ENCODE measurements at places on chromosomes 12 and 14.

DNA sequence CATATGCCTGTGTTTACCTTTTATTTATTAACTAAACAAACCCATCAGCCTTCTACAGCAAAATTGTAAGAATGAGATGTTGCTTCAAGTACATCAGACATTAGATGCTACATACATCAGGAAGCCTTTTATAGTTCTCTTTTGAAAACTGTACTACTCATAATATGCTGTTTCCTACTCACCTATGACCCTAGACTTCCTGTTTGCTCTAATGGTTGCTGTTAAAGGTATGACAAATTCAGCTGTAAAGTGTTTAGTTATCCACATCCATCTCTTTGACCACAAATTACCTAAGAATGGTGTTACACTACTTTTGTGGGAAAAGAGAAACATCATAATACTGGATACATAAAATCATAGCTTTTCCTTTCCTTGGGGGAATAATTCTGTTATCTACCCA, 220.0 kb downstream of the RAD51B start:
- no peak for ATAC-seq

GRCh38 chr12:85057370-85057963, 21.3 kb downstream of the LRRIQ1 start:
- no peak for ATAC-seq

GRCh38 chr14:99908653-99909250, 115.5 kb downstream of the EML1 start:
- ATAC-seq, result no peak

DNA sequence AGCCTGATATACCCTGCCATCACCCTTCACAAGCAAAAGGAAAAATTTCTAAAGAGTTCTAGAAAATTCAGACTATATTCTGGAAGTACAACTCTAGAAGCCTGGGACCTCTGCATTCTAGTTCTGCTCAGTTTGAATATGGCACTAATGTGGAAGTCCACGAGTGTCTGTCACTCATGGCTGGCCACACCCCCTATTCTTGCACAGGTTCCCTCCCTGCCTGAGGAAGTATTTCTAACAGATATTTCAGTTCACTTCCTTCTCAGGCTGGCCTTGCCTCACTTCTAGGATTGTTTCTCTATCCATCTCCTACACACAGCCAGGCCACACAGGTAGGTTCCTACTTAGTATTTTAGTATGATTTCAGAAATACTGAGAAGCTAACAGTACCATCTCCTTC, 67.4 kb downstream of the PHLDA1 start:
- peak; percentile 65 for ATAC-seq

DNA sequence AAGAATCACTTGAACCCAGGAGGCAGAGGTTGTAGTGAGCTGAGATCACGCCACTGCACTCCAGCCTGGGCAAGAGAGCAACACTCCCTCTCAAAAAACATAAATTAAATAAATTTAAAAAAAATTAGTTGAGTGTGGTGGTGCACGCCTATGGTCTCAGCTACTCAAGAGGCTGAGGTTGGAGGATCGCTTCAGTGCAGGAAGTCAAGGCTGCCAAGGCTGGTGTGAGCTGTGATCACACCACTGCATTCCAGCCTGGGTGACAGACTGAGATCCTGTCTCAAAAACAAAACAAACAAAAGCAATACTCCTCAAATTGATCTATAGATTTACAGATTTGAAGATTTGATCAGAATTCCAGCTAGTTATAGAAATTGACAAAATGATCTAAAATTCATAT, 92.7 kb upstream of the RESF1 start:
- ATAC-seq, result no peak

DNA sequence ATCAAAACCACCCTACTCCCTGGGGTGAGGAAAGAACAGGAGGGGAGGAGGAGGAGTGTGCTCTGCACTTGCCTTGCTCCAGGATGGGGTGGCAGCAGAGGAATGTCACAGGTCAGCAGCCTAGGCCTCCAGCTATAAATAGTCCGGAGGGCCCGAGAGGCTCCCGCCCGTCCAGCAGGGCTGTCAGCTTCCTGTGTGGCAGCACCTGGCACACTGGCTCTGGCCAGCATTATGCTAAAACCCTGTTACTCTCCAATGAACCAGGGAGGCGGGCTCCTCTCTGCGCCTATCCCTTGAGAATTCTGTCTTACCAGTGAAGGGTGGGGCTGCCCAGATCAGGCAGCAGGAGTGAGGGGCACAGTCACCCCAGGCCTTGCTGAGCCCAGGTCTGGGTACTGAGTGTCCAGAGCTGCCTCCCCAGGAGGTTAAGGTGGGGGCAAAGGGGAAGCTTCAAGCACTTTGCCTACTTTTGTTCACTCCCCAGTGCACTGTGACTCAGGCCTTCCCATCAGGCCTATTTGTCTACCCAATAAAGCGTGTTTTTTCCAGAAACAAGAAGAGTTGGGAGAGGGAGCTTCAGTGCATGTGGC, 1.2 kb upstream of the COX14 start:
- ATAC-seq, result peak; percentile 60

- no peak for ATAC-seq
Measured at GRCh38 chr12:11756022-11756421, 106.5 kb downstream of the ETV6 start.

DNA sequence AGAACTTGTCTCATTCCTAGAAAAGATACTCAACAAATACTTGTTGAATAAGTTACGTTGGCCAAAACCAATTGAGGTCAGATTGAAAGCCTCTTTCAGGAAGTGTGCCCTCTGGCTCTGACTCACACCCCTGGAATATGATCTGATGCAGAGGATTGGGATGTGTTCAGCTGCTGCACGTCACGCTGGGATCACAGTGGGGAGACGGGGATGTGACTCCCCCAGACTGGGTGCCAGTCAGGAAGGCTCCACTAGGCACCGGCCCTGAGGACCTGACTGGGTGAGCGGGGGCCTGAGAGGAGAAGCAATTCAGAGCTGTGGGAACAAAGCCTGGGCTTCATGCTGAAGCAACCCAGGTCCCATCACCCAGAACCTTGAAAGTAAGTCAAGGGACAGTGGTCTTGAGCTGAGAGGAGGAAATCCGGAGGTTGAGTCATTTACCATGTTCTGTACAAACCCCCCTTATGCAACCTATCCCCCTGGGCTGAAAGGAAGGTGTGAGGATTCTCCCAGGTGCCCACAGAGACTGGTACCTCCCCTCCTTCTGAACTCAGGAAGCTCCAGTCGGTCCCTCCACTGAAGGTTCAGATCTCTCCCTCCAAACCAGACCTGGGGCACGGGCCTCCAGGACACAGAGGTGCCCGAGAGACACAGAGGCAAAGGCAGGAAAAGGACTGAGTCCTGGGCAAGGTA, 3.9 kb downstream of the CEBPE start:
- no peak for ATAC-seq

- ATAC-seq, result no peak
Measured at GRCh38 chr12:43029971-43030370, 440.4 kb upstream of the PRICKLE1 start.

- ATAC-seq, result no peak
Measured at GRCh38 chr14:87252103-87252502, 740.9 kb downstream of the GALC start.

GRCh38 chr14:93032421-93032936, 83.2 kb downstream of the ITPK1 start:
- peak; percentile 77 for ATAC-seq

DNA sequence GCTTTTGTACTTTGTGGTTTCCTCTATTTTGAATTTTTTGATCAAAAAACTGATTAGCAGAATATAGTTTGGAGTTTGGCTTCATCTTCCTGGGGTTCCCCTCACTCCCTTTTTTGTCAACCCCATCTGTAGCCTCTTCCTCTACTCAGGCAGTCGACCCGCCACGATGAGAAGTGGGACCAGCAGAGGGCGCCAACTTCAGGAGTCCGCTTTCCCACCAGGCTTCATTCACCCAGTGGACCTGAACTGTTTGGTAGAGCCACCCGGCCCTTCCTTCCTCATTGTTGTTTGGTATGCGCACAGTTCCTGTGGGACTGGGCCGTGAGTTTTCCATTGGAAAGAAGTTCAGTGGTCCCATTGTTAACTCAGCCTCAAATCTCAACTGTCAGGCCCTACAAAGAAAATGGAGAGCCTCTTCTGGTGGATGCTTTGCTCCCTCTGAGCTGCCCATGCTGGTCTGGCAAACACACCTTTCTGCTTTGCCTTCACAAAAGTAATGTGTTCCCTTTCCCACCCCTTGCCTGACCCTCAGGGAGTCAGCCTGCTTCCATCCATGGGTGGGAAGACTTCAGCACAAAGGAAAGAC, 21.7 kb downstream of the TMBIM6 start:
- ATAC-seq, result peak; percentile 83

- no peak for ATAC-seq
Measured at GRCh38 chr12:102740141-102740955, 176.7 kb downstream of the PAH start.

DNA sequence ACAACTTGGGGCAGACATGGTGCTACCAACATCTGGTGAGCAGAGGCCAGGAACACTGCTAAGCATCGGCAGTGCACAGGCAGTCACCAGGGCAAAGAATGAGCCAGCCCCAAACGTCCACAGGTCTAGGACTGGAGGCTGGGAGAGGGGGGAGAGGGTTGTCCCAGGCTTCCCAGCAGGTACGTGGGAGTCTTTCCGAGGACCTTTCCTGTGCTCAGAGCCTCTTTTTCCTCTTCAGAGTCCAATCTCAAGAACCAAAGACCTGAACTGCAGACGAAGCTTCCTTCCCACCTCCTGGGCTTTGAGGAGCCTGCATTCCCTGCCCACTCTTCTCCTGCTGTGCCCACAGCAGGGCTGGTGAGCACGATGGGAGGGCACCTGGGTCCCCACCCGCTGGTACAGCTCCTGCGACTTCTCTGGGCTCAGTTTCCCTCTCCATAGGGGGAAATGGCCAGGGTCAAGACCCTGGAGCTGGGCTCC, 48.7 kb downstream of the DLK1 start:
- ATAC-seq, result no peak

DNA sequence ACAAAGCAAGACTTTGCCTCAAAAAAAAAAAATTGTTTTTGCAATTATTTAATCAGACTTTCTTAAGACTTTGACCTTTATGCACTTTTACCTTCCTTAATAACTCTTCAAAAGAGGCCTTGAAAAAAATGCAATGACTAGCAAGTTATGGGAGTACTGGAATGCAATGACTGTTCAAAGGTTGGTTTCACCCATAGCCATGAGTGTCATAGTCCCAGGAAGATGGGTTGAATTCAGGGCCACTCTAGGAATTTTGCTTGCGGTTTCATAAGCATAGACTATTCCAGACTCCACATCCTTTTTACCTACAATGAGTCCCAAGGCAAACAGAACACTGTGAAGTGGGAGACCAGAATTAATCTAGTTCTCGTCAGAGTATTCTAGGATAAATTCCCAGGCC, 29.4 kb upstream of the DENND5B start:
- ATAC-seq, result no peak

DNA sequence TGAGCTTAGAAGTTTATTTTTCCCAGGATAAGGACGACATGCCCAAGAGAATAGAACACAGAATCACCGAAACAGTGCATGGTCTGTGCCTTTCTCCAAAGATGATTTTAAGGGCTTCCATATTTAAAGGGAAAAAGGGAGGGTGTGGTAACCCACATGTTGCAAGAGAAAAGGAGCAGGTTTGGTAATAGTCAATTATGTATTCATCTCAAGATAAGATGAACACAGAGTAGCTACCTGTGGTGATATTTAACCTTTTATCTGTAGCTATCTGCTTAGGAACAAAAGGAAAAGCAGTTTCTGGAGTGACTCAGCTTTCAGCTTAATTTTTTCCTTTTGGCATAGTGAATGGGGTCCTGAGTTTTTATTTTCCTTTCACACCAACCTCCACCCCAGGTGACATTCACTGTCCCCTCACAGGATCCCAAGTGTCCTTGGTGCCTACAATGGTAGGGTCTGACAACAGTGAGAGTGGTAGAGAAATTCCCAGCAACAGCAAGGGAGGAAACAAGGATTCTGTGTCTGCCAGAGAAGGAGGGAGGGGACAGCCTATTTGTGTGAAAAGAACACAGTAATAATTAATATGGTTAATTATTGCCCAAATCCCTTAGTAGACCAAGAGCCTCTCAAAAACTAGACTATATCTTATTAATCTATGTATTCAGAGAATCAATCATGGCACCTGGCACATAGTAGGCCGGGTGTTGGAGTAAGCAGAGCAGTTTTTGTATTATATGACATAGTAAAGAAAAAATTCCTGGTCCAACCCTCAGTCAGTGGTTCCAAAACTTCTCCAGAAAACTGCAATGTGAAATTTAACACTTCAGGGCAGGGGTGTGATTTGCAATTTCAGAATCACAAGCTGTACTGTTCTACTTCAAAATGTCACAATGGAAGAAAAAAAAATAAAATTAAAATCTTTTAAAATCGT, 154.5 kb downstream of the PHLDA1 start:
- no peak for ATAC-seq

- ATAC-seq, result no peak
Measured at GRCh38 chr12:13435235-13435933, 238.9 kb downstream of the EMP1 start.

GRCh38 chr14:67270145-67270753, 29.0 kb downstream of the PALS1 start:
- ATAC-seq, result no peak

GRCh38 chr14:66247662-66248193, 238.4 kb upstream of the CCDC196 start:
- ATAC-seq, result no peak

- ATAC-seq, result no peak
Measured at GRCh38 chr14:66503532-66503931, 4.4 kb upstream of the GPHN start.

DNA sequence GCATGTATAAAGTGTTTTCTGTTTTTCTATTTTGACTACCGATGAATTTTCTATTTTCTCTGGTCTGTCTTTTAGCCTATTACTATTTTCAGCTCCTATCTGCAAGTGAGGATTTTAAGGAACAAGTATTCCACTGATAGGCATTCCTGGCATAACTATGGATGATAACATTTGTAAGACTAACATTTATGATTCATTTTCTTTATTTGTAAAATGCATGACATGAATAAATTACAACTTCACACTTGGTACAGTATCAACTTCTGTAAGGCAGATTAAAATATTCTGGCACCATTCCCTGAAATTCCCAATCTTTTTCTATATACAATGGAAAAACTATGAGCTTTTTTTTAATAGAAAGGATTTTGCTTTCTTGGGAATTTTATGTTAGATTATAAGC, 121.0 kb upstream of the GARIN2 start:
- ATAC-seq, result no peak

DNA sequence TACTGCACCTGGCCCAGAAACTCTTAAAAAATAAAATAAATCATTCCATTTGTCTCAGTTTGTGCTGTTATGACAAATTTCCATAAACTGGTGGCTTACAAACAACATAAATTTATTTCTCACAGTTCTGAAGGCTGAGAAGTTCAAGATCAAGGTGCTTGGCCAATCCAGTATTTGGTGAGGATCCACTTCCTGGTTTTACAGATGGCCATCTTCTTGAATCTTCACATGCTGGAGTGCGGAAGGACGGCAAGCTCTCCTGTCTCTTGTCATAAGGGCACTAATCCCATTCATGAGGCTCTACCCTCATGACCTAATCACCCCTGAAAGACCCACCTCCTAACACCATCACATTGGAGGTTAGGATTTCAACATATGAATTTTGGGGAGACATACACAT, 29.9 kb upstream of the MYBPC1 start:
- no peak for ATAC-seq

- ATAC-seq, result no peak
Measured at GRCh38 chr14:66003082-66003730, 483.0 kb upstream of the CCDC196 start.
